NCI-H187 (cell line): ENCODE measurements at places on chromosomes 3 and 15.

DNA sequence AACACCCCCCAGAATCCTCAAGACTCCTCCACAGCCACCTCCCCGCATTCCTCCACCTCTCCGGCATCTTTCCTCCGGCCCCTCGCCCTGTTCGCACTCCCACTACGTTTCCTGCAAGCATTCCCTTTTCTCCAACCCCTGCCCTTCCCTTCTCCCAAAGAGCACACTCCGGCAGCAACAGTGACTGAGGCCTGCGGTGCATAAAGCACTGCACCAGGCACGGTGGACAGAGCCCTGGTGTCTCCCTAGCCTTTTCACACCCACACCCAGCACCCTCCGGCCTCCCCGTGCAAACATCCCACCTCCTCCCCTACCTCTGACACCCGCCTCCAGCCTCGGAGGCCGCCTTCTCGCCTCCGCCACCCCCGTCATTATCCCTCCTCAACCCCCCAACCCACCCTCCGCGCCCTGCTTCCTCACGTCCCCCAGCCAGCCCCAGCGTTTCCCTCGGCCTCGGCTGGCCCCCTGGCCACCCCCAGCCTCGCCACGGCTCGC is 577 bp downstream of the ZNF148 start:
- no peak for DNase-seq

DNA sequence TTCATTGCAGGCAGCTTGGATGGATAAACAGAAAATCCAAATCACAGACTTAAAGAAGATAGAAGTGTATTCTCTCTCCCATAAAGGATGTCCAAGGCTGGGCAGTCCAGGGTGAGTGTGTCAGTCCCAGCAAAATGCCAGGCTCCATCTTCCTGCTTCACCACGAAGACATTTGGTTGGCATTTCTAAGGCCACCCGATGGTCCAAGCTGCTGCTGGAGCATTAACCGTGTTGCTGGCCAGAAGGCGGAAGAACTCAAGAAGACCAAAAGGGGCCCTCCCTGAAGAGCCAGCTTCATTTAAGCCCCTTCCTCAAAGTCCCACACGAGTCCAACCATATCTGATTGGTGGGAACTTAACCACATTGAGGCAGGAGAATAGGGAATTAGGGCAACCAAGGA is 3.0 kb upstream of the CYP11A1 start:
- DNase-seq = no peak

DNA sequence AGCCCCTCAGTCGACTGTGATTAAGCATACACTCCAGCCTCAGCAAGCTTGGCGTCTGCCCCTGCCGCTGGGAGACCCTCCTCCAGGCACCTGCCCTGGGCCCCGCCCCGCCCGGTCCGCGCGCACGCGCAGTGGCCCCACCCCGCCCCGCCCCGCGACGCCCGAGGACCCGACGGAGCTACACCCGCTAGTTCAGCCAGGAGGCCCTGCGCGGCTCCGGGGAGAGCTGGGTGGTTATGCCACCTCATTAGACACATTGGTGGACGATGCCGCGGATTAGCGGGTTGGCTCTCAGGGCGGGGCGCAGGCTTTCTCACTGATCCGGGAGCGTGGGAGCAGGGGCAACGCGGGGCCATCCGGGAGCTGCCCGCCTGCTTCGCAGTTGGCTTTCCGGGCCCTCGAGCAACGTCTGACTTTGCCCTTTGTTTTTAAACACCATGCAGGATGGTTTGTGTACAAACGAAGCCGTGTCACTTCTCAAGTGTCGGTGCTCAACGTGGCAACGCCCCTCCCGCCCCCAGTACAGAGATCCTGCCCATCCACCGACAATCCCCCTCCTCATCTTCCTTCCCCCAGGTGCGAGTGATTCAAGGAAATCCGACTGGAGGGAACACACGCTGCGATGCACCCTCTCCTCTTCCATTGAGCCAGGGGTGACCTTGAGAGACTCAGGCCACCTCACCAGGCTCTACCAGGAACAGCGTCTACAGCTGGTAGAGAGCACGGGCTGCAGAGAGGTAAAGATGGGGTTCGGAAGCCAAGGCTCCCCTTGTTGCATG is 109.3 kb downstream of the SHQ1 start:
- DNase-seq = peak; percentile 8

- no peak for DNase-seq
Observed at GRCh38 chr15:66715181-66715624, 13.2 kb downstream of the SMAD6 start.

GRCh38 chr3:134369231-134369741 is 5.0 kb downstream of the AMOTL2 start:
- DNase-seq = no peak

DNA sequence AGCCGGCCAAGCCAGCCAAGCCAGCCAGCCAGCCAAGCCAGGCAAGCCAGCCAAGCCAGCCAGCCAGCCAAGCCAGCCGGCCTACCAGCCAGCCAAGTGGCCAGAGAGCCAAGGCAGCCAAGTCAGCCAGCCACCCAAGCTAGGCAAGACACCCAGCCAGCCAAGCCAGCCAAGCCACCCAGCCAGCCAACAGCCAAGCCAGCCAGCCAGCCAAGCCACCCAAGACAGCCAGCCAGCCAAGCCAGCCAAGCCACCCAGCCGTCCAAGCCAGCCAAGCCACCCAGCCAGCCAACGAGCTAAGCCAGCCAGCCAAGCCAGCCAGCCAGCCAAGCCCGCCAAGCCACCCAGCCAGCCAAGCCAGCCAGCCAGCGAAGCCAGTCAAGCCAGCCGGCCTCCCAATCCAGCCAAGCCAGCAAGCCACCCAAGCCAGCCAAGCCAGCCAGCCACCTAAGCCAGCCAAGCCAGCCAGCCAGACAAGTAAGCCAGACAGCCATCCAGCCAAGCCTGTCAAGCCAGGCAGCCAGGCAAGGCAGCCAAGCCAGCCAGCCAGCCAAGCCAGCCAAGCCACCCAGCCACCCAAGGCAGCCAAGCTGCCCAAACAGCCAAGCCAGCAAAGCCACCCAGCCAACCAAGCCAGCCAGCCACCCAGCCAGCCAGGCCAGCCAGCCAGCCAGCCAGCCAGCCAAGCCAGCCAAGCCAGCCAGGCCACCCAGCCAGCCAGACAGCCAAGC is 200.5 kb downstream of the GOLGA6L6 start:
- DNase-seq = no peak

DNA sequence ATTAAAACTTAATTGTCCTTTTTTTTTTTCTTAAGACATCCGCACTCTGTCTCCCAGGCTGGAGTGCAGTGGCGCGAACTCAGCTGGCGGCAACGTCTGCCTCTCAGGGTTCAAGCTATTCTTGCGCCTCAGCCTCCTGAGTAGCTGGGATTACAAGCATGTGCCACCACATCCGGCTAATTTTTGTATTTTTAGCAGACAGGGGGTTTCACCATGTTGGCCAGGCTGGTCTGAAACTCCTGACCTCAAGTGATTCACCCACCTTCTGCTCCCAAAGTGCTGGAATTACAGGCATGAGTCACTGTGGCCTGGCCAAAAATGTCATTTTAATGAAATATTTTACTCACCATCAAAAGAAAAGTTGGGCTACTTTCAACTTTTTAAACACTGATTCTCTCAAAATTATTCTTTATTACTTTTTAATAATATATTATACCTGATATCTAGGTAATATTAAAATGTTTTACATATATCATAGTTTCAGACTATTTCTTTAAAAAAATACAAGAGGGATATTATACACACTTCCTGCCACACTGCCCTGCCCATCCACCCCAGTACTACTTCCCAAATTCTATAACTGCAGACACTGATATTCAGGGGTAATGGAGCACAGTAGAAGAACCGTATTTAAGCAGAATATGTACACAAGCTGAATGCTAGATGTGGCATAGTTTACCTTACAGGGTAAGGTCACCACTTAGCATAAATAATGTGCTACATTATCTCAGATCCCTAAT is 723.9 kb upstream of the ZNF385D start:
- no peak for DNase-seq

GRCh38 chr3:185942396-185942795 is 4.6 kb upstream of the TRA2B start:
- no peak for DNase-seq

GRCh38 chr3:121167374-121168139 is 259.6 kb downstream of the STXBP5L start:
- no peak for DNase-seq

DNA sequence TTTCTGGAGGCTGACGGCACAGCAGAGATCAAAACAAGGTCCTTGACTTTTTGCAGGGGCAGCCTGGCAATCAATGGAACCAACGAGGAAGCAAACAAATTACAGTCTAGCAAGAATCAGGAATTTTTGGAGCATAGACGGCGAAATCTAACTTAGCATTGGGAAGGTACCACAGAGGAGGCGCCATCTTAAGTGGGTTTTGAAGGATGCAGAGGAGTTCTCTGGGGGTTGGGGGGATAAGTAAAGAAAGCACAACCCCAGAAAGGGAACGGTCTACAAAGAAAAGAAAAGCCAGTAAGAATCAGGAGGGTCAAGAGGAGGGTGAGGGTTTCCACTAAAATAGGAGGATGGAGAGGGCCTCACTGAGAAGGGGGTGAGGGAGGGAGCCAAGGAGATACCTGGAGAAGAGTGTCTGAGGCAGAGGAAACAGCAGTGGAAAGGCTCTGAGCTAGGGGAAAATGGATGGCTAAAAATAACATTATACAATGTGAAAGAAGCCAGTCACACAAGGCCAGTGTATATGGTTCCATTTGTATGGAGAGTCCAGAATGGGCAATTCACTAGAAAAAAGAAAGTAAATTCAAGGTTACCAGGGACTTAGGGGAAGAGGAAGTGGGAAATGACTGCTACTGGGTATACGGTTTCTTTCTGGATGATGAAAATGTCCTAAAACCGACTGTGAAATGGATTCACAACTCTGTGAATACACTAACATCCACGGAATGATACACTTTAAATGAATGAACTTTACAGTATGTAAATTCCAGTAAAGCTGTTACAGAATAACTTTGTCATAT is 25.2 kb upstream of the IQSEC1 start:
- no peak for DNase-seq

GRCh38 chr15:39321977-39322376 is 258.9 kb upstream of the THBS1 start:
- DNase-seq = no peak

DNA sequence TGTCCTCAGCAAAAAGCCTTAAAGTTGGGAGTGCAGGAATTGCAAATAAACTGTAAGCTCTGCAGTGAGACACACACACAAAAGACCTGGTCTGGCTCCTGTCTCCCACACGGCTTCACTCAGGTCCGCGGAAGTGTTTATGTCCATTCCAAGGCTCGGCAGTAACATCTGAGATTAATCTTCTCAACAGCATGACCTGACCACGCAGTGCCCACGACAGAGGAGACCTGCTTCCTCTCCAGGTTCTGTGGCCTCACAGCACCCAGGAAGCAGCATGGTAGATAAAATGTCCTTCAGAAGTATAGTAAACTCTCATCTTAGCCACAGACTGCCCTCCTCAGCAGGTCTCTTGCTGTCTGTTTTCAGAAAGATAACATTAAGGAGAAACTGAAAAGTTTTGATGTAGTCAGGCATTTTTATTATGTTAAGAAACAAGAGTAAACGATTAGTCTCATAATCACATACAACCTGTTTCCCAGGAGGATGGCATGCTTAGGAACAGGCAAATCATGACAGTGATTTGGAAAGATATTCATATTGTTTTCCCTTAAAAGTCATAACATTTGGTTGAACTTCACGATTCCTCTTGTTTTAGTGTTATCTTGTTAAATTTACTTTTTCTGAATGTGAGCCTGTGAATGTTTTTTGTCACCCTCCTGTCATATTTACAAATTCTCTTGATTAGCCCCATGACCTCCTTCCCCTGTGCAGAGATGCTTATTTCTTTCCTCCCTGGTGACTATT is 34.6 kb downstream of the CD200R1L start:
- no peak for DNase-seq

GRCh38 chr15:40697916-40698315 is 2.9 kb downstream of the RAD51 start:
- no peak for DNase-seq

DNA sequence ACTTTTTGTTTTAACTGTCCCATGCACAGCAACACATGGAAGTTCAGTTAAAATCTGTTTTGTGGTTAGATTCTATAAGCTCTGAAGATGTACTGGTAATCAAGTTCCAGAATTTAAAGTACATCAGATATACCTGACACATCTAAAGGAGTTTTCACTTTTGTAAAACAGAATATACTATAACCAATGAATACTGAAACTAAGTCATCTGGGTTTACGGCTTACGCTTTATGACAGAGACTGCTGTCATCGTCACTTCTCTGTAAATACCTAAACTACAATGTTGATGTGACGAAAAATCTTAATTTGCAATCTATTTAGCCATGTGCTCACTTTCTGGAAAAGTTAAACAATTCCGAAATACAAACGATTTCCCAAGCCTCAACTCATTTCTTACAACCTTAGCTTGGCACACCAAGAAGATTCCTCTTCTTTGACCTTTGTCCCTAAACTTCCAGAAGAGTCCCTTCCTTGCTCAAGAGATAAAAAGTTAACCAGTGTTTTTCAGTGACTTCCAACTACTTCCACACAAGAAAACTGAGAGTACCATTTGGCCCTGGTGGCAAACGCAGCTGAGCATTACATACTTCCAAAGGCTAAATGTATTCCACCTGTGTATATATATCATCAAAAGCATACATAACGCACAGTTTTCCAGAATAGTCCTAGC is 56.8 kb upstream of the NEK10 start:
- no peak for DNase-seq
